ENCODE measurements at places on chromosomes 6 and 20.
A peak's percentile ranks its signal among the peaks of the same experiment; 100 is the strongest.

DNA sequence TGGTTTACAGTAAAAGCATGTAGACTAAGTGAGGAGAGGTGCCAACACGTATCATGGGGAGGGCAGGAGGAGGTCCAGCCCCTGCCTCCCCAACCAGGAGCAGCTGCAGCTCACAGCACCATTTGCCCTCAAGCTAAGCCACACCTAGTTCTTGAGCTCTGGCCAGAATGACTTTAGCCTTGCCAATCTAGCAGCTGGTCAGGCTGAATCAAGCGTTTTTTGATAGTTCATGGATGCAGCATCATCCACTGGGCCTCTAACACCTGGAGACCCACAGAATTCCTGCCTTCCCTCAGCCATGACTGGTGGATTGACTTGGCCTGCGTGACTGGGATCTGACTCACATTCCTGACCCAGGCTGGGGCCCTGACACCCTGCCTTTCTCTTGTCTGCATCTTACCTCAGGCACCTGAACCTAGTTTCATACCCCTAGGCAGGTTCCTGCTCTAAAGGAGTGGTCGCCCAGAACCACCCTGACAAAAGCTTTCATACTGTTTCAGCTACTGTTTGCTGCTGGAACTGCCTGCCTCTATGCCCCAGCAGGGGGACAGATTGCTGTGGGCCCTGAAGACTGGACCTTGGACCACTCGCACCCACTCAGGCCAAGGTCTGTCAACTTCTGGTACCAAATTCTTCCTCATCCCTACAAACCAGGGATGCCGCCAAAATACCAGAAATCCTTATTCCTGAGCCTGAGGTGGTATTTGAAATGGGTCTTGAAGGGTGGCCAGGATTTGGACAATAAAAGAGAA lies 122.3 kb downstream of the QRSL1 start:
- DNase-seq, result no peak

- no peak for DNase-seq
Measured at GRCh38 chr6:153301602-153302001, 170.5 kb upstream of the RGS17 start.

GRCh38 chr6:129609635-129610034 lies 100.3 kb downstream of the ARHGAP18 start:
- no peak for DNase-seq

DNA sequence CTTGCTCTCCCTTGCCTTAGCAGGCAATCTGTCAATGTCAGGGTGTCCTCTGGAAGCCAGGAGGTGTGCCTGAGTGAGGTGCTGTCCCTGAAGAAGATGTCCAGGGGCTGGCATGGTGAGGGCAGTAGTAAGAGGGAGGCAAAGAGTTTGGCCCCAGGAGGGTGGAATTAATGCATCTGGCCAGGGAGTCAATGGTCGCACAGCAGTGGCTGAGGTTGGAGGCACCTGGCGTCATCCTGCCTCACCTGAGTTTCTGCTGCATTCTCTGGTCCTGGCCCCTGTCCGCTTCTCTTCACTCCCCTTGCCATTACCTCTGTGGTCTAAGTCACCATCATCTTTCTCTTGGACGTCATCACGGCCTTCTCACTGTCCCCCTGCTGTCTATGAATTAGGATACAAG lies 206.6 kb downstream of the ZMYND8 start:
- no peak for DNase-seq

DNA sequence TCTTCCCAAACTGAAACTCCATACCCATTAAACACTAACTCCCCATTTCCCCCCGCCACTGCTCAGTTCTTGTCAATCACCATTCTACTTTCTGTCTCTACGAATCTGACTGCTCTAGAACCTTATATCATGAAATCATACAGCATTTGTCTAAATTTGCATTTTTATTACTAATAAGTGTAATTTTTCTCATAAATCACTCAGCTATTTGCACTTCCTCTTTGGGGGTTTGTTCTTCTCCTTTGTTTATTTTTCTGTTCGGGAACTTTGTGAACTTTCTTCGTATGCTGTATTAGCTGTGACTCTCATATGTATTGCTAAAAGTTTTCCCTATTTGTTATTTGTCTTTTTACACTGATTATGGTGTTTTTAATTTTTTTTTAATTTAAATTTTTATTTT lies 152.2 kb downstream of the SLC16A10 start:
- DNase-seq, result no peak

- DNase-seq, result no peak
Measured at GRCh38 chr6:44342052-44342451, 398 bp upstream of the SPATS1 start.

- peak; percentile 2 for DNase-seq
Measured at GRCh38 chr6:126015863-126016262, 29.5 kb downstream of the TRMT11 start.

DNA sequence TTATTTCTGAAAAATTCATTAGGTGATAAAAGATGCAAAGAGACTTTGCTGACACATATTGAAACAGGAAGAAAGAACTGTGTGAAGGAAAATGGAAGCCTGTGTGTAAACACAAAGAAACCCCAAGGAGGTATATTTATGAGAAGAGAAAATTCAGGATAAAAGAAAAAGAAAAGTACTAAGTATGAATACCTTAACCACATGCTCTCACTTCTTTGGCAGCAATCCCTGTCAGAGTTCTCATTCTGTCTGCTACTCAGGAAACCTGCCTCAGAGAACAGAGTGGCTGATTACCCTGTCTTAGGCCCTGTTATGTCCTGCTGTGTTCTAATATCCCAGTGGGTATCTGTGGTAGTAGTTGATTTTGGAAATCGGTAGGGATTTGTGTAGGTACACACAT lies 457.9 kb downstream of the TBC1D32 start:
- no peak for DNase-seq

GRCh38 chr6:51854876-51855275 lies 232.5 kb downstream of the PKHD1 start:
- no peak for DNase-seq

DNA sequence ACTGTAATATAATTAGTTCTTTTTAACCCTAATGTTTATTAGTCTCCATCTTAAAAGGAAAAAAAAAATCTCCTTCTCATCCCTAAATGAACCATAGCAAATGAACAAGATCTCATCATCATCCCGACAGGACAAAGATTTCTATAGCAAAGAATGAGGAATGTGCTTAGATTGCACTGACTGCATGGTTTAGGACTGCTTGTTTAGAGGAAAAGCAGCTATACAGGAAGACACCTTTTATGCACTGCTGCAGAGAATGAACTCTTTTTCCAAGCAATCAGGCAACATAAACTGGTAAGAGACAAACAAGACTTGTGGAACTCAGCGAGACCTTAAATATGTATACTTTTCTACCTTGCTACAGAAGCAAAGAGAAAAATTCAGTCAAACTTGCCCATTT lies 26.8 kb downstream of the CSNK2A1 start:
- DNase-seq, result no peak

DNA sequence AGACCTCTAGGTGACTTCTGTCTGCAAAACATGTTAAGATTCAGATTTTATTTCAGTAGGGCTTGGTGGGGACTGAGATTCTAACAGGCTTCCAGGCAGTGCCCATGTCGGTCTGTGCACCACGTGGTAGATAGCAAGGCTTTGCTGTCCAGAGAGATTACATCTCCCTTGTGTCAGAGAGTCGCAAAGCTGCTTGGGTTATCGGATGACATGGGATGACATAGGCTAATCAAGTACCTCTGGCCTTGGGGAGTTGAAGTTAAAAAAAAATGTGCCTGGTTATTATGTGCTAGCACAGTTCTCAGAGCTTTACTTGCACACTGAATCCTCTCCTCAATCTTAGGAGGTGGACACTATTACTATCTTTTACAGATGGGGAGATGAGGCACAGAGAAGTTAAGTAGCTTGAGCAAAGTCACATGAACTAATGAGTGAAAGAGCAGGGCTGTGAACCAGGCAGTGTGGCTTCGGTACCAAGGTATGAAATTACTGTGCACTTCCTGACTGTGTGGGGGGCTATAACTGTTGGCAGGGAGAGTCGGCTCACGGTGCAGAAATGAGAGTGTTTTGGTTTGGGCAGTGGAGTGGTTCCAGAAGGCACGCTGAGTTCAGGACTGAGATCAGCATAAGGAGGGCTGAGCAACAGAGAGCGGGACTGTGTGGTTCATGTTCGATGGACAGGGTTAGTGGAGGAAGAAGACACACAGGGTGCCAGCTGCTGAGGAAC lies 41.1 kb downstream of the FARS2 start:
- DNase-seq, result no peak

Data from SK-MEL-5 (cell line).